ENCODE measurements at places on chromosomes 16 and 17. TPM values are rescaled to one million over a fixed set of nuclear protein-coding genes. Genes with fewer than 3 reads are reported as not detected.

CDRT15L2 gene
- not detected for total RNA-seq

DNA sequence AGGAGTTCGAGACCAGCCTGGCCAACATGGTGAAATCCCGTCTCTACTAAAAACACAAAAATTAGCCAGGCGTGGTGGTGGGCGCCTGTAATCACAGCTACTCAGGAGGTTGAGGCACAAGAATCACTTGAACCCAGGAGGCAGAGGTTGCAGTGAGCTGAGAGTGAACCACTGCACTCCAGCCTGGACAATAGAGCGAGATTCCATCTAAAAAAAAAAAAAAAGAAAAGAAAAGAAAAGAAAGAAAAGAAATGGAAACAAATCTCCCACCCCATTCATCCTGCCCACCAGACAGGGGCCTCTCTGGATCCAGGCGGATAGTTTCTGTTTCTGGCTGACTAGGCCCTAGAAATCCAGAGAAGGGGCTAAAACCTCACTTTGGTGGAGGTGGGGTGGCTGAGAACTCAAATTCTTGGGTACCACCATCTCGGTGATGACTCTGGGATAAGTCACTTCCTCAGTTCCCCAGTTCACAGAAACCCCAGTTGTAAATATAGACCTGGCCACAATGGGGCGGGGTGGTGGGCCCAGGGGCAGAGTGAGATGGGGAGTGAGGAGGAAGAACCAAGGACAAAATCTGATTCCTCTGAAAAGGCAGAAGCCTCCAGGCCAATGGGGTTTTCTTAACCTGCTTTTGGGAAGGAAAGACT lies 22.2 kb downstream of the SOCS1 start:
- DNase-seq: no peak

DNA sequence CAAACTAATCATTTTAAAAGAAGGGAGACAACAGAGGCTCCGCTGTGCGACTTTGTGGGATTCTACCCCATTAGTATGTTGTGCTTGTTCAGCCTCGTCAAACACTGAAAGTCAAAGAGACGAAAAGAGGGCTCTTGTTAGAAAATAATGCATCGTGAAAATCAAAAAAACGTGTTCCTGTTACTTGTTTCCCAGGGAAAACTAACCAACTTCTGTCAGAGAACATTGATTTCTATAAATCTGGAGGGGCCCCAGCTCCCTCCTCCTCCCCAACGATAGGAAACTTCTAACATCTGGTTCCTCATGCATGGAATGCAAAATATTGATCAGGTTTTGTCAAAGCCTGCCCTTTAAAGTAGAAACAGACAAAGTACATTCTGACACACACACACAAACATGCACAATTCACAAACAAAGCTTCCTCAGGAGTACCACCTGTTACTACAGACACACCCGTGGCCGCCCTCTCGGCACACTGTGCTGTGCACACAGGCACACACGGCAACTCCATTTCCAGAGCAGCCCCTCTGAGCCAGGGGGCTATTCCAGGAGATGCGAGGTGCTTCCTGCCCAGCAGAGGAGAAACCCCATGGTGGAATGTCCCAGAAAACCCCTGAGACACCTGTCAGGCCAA lies 151.3 kb downstream of the ZFHX3 start:
- no peak for DNase-seq

DNA sequence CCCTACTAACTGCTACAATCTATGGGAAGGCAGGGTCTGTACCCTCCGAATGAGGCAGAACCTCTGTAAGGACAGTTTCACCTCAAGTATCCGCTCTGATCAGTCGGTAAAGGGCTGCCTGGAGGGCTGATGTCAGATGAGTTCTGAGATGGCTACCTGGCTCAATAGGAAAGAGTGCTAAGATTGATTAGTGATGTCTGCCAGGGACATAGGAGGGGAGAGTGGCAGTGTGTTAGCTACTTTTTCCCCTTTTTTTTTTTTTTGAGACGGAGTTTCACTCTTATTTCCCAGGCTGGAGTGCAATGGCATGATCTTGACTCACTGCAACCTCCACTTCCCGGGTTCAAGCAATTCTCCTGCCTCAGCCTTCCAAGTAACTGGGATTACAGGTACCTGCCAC lies 39.1 kb upstream of the CDC42EP4 start:
- no peak for DNase-seq

MFAP4 gene
- total RNA-seq: 160 TPM

DNA sequence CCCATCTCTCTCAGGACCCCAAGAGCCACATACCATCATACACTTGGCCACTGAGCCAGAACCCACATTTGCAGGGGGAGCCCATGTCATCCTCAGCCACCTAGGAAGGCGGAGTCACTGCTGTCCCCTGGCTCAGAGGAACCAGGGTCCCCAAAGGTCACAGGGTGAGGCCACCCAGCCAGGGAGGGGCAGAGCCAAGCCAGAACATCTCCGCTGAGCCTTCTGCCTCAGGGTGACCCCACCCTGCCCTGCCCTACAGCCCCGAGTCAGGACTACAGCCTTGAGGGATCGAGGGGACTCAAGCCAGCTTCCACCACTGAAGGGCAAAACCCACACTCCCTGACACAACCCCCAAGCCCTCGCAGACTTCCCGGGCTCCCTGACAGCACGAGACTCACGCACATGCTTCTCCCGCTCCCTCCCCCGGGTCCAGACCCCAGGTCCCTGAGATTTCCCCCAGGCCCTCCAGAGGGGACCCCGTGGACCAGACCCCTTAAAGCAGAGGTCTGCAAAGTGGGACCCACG lies 17.4 kb downstream of the PIEZO1 start:
- no peak for DNase-seq

GRCh38 chr17:16516594-16517051 lies 24.6 kb upstream of the LRRC75A start:
- no peak for DNase-seq

DNA sequence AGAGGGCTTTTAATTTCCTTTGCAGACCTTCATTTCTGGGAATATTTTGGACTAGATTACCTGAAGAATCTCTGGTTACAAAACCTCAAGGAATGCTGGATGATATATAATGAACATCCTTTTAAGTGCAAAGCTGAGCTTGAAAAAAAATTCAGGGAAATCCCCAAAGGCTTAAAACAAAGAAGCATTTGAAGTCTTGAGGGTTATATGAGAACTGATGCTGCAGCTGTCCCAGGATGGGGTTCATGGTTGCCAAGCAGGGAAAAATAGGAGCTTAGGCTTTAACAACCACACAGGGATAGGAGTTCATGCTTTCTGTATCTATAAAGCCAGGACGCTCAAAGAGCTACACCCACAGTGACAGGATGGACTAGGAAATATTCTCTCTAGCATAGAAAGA lies 150.4 kb upstream of the IRX5 start:
- no peak for DNase-seq

ITGAD gene
- not detected for total RNA-seq

DNA sequence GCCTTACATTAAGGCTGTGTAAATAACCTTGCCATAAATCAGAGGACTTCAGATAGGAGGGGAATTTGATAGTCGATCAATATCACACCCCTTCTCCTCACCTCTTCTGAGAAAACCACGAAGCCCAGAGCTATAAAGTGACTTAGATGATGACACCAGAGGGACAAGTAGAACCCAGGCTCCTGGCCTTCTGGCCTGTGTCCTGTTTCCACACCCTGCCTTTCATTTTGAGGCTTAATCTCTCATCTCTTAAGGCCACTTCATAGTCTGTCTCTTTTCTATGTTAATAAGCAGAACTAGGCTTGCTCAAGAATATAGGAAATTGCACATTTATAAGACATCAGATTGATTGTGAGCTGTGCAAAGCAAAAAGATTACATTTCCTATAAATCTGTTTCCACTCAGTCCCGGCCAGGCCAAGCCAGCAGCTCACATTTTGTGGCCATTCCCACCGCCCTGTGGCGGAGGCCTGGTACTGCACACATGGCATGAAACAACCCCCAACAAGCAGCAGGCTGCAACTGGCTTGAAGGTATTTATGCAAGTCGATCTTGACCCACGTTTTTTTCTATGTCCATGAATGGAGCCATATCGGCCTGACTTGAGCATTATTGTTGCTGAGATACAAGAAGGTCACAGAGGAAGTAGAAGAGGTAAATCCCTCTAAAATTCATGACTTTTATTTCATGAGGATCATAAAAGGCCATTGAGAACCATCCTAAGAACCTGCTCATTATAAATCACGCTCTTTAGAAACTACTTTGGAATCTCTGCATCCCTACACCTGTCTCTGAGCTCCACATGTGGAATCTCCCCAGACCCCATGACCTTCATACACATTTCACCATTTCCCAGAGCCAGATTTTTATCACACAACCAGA lies 93.7 kb downstream of the PMP22 start:
- DNase-seq: peak; percentile 52

FGF11 gene
- 27.2 TPM for total RNA-seq

- no peak for DNase-seq
Measured at GRCh38 chr17:36641331-36641876, 40.0 kb downstream of the MRM1 start.

ZNF423 gene
- 11.4 TPM for total RNA-seq

AOC3 gene
- total RNA-seq: 11.5 TPM

- DNase-seq: peak; percentile 13
Measured at GRCh38 chr17:55774846-55775271, 24.0 kb downstream of the PCTP start.

TP53TG3C gene
- total RNA-seq: not detected
